SJSA1 (cell line): ENCODE measurements at places on chromosomes 3 and 15. TPM values are rescaled to one million over a fixed set of nuclear protein-coding genes. Genes with fewer than 3 reads are reported as not detected.

DNA sequence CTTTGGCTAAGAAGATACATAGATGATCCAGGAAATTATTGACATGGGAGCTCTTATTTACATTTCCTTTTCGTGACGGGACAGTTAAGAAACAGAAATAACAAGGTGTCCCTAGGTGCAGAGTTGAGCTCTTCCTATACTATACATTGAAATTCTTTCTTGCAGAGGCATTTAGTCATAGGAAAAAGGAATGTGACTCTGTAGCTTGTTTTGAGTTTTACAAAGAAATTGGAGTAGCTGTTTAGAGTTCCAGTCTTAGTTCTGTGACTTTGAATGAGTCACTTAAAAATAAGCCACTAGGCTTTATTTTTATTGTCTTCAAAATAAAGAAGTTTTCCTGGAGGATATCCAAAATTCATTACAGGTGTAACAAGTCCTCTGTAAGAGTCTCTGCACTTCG, 723.5 kb upstream of the SGO1 start:
- no peak for DNase-seq
- H3K4me3 ChIP-seq: no peak overlapping the region
- H3K4me1 ChIP-seq: no peaks in the 10 kb centered on the region
- H3K36me3 ChIP-seq: no peaks in the 10 kb centered on the region
- H3K27ac ChIP-seq: no peak overlapping the region

DNA sequence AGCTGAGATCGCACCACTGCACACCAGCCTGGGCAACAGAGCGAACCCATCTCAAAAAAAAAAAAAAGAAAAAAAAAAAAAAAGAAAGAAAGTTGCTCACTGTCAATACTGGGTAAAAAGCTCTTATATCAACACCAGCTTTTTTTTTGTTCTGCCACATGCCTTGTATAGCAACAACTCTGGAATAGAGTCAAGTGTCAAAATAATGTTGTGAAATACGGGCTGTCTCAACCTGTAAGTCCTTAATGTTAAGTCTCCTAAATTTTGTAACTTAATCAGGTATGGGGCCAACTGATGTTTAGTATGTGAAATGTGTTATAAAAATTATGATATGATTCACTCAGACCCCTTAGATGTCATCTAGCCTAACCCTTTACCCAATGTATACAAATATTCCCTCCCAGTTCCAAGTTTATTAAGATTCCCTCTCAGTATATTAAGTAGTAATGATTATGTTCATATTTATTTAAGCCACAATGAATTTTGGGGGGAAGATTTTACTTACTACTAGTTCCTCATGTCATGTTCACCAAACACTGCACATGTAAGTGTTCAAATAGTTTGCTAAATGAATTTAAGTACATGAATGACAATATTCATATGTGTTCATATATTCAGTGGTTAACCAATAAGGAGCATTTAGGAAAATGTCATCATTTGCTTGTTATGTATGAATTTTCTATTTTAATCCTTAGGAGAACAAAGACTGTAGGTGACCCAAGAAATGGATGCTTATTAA, 52.2 kb downstream of the GPR160 start:
- H3K27ac ChIP-seq: no peak overlapping the region
- H3K4me3 ChIP-seq: no peak overlapping the region
- H3K36me3 ChIP-seq: peaks cover 57% of the 10 kb centered on the region
- no peaks in the 10 kb centered on the region for H3K27me3 ChIP-seq
- no peaks in the 10 kb centered on the region for H3K4me1 ChIP-seq
- no peak for DNase-seq

GRCh38 chr3:195753581-195753980, 32.8 kb downstream of the MUC20 start:
- H3K36me3 ChIP-seq: no peaks in the 10 kb centered on the region
- H3K27me3 ChIP-seq: peaks cover 19% of the 10 kb centered on the region; the same call in 1 of the 2 replicates
- H3K27ac ChIP-seq: no peak overlapping the region
- DNase-seq: no peak

GRCh38 chr15:76588811-76589747, 252.5 kb downstream of the ISL2 start:
- no peak for DNase-seq
- H3K27me3 ChIP-seq: no peaks in the 10 kb centered on the region; the same call in 1 of the 2 replicates
- no peak overlapping the region for H3K27ac ChIP-seq

- H3K27ac ChIP-seq: no peak overlapping the region
- H3K27me3 ChIP-seq: no peaks in the 10 kb centered on the region
- no peak overlapping the region for H3K4me3 ChIP-seq
- no peak for DNase-seq
- no peaks in the 10 kb centered on the region for H3K4me1 ChIP-seq
- H3K36me3 ChIP-seq: no peaks in the 10 kb centered on the region
These were observed 264.9 kb upstream of the ST8SIA2 start for GRCh38 chr15:92128788-92129187.

GRCh38 chr3:140843656-140844055, 98.0 kb upstream of the SLC25A36 start:
- H3K36me3 ChIP-seq: no peaks in the 10 kb centered on the region
- H3K4me3 ChIP-seq: no peak overlapping the region
- no peak for DNase-seq

- no peaks in the 10 kb centered on the region for H3K27me3 ChIP-seq
- peaks cover 9% of the 10 kb centered on the region for H3K4me1 ChIP-seq
- DNase-seq: no peak
- peaks cover 9% of the 10 kb centered on the region; the same call in 1 of the 2 replicates for H3K36me3 ChIP-seq
- no peak overlapping the region for H3K4me3 ChIP-seq
These were observed 5.3 kb downstream of the MAP2K5 start for GRCh38 chr15:67547836-67548235.

DNA sequence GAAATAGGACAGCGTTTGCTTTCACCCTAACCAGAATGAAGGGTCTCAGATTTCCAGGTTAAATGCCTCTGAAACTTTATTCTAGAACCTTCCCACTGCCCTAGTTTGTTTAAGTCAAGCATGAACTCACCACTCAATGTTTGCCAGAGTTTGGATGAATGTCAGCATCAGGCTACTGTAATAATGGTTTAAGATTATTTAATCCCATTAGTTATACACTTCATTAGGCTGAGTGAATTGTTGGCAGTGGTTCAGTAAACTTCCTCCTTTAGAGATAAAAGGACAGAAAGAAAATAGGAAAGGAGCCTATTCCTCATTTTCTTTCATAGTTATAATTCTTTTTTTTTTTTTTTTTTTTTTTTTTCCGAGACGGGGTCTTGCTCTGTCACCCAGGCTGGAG, 401.9 kb upstream of the TPRG1 start:
- no peak for DNase-seq
- no peak overlapping the region for H3K27ac ChIP-seq
- no peak overlapping the region for H3K4me3 ChIP-seq
- H3K36me3 ChIP-seq: peaks cover 4% of the 10 kb centered on the region; the same call in 1 of the 2 replicates

DNA sequence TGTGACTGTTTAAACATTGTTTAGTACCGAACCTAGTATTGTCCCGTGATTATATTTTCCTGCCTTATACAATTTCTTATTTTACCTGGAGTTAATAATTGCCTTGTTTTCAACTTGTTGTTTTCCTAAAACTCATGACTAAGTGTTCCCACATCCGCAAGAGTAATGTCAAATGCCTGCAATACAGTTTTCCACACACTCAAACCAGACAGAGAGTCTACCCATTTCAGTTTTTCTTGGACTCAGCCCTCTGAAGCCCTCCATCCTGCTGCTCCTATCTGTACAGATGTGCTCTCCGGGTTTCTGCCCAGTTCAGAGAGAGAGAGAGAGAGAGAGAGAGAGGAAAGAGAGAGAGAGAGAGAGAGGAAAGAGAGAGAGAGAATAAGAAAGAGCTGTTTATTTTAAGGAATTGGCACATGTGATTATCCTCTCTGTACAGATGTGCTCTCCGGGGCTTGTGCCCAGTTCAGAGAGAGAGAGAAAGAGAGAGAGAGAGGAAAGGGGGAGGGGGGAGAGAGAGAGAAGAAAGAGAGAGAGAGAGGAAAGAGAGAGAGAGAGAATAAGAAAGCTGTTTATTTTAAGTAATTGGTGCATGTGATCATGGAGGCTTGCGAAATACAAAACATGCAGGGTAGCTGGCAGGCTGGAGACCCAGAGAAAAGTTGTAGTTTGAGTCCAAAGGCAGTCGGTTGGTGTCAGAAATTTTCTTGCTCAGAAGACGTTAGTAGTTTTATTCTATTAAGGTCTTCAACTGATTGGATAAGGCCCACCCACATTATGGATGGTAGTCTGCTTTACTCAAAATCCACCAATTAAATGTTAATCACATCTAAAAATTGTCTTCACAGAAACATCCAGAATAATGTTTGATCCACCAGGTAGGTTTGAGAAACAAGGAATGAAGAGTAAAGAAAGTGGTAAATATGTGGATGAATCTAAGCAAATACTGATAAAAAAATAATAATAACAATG, 104.1 kb upstream of the GOLGA8J start:
- DNase-seq: no peak
- H3K4me3 ChIP-seq: no peak overlapping the region
- H3K36me3 ChIP-seq: no peaks in the 10 kb centered on the region
- peak overlapping the region; percentile 54 for H3K27ac ChIP-seq

- H3K27me3 ChIP-seq: no peaks in the 10 kb centered on the region
- no peaks in the 10 kb centered on the region for H3K36me3 ChIP-seq
- H3K27ac ChIP-seq: no peak overlapping the region
- peak; percentile 12 for DNase-seq
These were observed 30.1 kb downstream of the POPDC2 start for GRCh38 chr3:119630128-119630879.

DNA sequence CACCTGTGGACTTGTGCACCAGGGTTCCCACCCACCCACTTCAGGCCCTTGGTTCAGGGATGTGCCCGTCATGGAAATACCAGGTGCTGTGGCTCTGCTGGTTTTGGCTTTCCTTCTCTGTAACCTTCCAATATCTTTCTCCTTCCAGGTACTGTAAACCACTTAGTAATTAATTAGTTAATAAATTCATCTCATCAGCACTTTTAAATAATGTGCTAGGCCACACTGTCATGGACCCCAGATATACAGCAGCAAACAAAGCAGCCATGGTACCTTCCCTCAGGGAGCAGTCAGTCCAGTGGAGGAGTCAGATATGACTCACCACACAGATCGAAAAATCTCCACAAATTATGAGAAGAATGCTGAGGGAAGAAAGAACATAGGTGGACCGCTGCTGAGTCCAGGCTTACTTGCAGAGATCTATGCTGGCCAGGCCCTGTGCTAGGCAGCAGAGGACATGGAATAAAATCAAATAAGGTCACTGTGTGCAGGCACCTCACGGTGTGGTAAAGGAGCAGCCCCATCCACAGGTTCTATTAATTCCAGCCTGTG, 6.8 kb upstream of the GATA2 start:
- no peak overlapping the region for H3K4me3 ChIP-seq
- peaks cover 6% of the 10 kb centered on the region; the same call in 1 of the 2 replicates for H3K4me1 ChIP-seq
- no peak for DNase-seq
- no peaks in the 10 kb centered on the region for H3K27me3 ChIP-seq

NTRK3 gene
- 0.09 TPM in 1 of 2 replicates, not detected in the other for total RNA-seq

TMEM45A gene
- 20.6 and 48.5 TPM in 2 replicates for total RNA-seq

GOLGA8J gene
- not detected in 2 replicates for total RNA-seq

CASR gene
- total RNA-seq: not detected in 2 replicates
